ENCODE measurements at places on chromosomes 3 and 15.

GRCh38 chr3:155342344-155342743, 48.9 kb upstream of the STRIT1 start:
- no peak for DNase-seq

GRCh38 chr3:8516047-8516661, 14.5 kb downstream of the LMCD1 start:
- no peak for DNase-seq

DNA sequence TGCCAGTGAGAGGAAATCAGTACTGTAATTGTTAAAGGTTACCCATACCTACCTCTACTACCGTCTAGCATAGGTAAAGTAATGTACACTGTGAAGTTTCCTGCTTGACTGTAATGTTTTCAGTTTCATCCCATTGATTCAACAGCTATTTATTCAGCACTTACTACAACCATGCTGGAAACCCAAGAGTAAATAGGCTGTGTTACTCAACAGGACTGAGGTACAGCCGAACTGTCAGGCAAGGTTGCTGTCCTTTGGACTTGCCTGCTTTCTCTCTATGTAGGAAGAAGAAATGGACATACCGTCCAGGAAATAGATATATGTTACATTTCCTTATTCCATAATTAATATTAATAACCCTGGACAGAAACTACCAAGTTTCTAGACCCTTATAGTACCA, 265.5 kb downstream of the NR2F2 start:
- no peak for DNase-seq

DNA sequence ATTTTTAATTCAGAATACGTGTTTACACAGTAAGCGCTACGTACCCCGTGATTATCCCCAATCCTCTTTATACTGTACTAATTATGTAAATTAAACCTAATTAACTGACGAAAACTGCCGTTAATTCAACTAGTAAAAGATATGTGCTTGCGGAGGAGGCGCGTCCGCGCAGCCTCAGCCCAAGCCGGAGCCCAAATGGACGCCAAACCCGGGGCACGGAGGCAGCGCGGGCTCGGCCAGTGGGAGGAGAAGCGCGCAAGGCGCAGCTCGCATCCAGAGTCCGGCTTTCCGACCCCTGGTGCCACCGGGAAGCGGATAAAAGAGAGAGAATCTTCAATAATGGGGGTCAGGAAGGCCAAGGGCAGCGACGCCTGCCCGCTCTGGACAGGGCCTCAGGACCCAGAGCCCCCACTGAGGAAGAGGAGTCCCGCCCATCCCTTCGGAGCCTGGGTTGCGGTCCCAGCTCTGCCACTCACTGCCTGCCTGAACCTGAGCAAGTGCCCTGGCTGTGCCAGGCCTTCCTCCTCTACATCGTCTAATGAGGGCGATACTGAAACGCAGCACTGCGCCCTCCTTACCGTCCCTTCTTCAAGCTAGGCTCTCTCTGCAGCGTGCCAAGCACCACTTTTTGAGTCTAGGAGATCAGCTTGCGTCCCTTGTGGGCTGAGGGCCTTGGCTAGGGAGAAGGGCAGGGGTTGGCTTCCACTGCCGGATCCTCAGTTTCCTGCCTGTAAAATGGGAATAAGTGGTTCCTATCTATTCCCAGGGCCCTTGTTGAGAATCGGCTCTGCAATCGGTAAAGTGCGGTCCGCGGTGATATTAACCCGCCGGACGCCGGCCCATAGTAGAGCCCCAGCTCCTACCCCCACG, 5.0 kb upstream of the SKOR1 start:
- DNase-seq, result no peak

DNA sequence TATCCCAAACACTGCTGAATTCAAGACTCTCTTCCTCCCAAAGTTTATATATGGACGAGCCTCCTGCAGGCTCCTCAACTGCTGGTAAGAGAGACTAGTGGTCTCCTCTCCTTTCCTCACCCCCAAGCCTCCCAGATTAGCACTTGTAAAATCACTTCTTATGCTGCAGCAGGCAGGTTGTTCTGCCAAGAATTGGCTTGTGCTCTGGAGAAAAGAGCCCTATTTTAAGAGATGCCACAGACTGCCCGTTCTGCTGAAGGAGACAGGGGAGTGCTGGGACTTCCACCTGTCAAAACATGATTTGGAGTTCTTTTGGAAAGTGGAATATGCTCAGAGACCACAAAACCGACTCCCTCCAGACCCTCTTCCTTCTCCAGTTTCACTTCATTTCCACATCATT, 230.9 kb upstream of the EIF1B start:
- DNase-seq, result no peak

DNA sequence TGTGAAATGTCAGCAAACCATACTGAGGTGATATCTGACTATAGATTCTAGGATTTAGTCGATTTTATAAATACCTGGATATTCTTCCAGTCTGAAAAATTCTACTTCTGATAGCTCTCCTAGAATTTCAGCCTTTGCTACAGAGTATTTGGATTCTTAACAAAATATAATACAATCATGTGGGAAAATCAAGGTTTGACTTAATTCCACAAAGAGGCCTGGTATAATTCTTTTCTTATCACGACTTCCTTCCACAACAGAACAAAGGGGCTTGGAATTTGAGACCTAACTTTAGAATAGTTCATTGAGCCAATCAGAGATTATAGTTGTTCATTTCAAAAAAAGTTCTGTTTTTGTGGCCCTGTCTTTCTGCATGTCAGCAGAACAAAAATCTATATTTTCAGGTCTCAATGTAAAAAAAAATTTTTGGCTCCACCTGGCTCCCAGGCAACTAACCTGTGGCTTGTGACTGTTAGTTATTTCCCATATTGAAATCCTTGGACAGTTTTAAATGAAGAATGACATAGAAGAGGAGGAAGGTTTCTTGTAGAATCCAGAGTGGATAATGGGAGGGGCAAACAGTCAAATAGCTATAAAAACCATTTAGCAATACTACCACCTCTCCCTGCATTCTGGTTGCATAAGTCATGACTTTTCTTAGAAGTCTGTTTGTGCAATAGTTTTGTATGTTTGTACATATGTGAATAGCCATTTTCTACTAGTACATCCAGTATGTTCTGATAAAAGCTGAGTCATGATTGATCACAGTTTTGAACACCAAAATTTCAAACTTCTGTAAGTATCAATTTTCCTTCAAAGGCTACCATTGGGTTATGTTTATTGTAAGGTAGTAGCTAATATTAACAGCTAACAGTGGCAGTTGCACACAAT, 4.0 kb downstream of the TM4SF1 start:
- no peak for DNase-seq

DNA sequence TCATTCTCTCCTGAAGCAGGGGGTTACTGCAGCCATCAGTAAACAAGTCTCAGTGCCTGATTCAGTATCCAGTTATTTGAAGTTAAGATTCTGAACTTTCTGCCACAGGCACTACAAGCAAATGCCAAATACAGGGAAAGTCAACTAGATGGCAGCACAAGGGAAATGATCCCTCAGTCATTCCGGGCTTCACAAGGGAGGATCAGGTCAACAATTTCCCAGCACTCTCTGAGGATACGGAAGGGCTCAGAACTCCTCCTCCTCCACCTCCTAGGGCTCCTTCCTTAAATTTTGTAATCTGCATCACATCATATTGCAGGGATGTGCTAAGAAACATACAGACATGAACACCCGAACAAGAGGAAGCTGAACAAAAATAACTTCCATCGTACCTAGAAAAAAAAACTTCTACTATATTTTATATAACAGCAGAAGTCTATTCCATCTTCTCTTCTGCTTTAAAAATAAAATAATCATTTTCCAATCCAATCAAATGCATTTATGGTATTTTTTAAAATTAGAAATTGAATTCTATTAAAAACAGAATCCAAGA, 187.1 kb downstream of the FMN1 start:
- no peak for DNase-seq

DNA sequence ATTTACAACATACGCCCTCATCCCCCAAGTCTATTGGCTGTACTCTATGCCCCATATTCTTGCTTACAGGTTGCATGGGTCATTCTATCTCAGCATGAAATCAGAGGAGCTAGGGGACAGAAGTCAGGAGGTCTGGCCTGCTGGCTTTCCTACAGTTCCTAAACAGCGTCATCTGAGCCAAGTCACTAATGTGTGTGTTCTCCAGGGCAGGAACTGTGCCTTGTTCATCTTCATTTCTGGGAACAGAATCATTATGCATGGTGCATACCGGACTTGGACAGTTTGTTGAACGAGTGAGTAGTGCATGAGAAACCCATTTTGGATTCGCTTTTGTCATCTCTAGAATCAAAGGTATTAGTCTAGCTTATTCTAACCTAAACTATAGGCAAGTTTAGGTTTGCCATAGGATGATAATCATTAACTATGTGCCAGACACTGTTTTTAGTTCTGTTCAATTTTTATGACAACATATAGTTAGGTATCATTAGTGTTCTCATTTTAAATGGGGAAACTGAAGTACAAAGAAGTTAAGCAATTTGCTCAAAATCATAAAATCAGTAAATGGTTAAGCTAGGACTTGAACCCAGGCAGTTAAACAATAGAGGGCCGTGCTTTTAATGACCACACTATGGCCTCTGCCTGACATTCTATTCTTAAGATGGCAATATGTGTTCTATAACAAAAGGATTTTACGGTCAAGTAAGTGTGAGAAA, 105.2 kb downstream of the FMN1 start:
- DNase-seq, result no peak

- no peak for DNase-seq
These were observed 465.6 kb upstream of the ZNF385D start for GRCh38 chr3:22216601-22217000.

DNA sequence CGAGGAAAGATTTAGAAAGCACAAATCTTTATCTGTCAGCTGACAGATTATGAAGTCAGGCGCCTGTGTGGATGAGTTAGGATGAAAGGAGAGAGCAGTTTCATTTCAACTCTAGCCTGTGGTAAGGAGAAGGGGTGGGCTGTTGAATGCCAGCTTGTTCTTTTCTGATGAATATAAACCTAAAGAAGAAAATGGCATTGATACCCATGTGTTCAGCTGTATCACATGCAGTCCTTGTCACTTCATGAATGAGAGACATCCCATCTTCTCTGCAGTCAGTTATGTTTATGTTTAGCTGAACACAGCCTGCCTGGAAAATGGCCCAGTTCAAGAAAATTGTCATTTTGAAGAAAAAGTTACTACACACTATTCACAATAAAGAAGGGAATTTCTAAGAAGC, 345.7 kb upstream of the RBMS3 start:
- no peak for DNase-seq

- no peak for DNase-seq
These were observed 3.5 kb upstream of the PCSK6 start for GRCh38 chr15:101492766-101493692.

- no peak for DNase-seq
These were observed 20.6 kb upstream of the GOLIM4 start for GRCh38 chr3:168116279-168116678.

- DNase-seq, result no peak
These were observed 139.5 kb downstream of the ADAMTS9 start for GRCh38 chr3:64548200-64548889.

DNA sequence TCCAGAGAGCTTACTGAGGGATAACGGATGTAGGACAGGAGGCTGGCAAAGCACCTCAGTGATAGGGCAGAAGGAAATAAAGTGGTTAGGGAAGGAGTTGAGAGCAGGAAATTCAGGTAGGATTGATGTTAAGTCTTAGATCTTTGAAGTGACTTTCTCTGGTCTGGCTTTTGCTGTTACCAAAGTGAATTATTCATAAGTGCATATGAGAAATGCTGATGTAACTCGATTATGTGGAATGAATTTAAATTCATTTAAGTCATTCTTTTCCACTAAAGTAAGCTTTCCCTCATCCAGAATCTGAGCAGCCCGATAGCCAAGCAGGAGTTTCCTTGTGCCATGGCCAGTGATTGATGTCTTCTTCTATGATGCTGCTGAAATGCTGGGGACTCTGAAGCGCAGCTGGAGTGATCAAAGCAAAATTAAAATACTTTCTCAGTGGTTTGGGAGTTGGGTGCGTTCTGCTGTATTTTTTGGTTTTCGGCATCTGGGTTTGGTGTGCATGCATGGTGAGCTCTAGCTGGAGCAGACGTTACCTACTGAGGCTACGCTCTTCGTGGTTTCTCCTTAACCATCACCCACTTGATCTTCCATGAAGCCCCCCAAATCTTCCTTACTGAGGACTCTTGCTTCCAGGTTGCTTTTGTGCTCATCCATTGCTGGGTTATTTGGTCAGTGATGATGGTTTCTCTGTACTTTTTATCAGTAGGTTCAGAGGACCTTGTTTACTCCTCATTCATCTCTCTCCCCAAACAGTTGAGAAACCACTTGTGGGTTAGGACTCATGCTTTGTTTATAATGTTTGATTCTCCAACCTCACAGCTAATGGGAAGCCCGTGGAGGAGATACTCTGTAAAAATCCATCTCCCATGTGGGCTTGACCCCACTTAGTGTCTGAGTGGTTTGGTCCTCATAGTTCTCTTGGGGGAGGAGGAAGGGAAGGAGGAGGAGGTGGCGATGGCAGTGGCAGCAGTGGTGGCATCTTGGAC, 72.5 kb downstream of the IGF1R start:
- DNase-seq, result no peak

GRCh38 chr3:8266730-8267131, 234.9 kb upstream of the LMCD1 start:
- DNase-seq, result no peak

GRCh38 chr3:49132437-49133225, at the start of gene LAMB2:
Gene LAMB2, minus strand, starts transcription at chr3:49133050. Its CDS starts 183 bp downstream, at chr3:49132867.
- DNase-seq, result no peak

DNA sequence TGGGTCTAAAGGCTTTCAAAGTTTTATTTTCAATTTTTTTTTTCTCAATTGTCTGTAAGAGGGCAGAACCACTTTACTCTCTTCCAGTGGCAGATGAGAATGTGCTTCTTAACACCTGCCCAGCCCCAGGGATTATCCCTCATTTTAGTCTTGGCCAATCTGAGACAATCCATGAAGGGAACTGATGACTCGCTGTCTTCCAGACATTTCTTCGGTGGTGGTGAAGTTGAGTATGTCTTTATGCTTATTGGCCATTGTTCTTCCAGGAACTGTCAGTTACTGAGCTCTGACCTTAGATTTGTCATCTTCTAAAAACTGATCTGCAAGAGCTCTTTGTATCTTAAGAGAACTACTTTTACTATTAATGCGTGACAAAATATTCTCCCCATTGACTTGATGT, 139.5 kb downstream of the TJP1 start:
- no peak for DNase-seq

- DNase-seq, result no peak
These were observed 49.1 kb upstream of the CSPG4 start for GRCh38 chr15:75761446-75762356.

DNA sequence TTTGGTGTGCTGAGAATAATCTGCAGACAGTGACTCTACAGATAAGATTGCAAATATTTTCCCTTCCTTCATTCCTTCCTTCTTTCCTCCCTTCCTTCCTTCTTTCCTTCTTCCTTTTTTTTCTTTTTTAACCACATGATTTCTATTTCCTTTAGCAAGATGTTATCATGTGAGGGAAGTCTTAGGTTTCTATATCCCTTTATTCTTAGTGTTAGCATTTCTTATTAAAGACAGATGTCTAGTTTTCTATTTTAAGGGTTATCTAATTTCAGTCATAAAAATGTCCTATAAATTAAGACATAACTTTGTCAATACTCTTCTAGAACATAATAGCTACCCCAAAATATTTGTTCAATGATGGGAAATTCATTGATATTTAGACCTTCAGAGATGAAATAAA, 470.9 kb downstream of the LPP start:
- no peak for DNase-seq

All from GM12891 (cell line).